ENCODE measurements at places on chromosomes 3 and 15. TPM values are rescaled to one million over a fixed set of nuclear protein-coding genes. Genes with fewer than 3 reads are reported as not detected.

KBTBD13 gene
- total RNA-seq = not detected

IQGAP1 gene
- 108 TPM for total RNA-seq

DAZL gene
- total RNA-seq = not detected

SPRED1 gene
- 23.1 TPM for total RNA-seq

LTK gene
- total RNA-seq = under 0.01 TPM

PP2D1 gene
- total RNA-seq = not detected
